ENCODE measurements at places on chromosomes 16 and 17. TPM values are rescaled to one million over a fixed set of nuclear protein-coding genes. Genes with fewer than 3 reads are reported as not detected.

NPIPB9 gene
- 4.8 TPM for total RNA-seq

MT4 gene
- not detected for total RNA-seq

SULT1A2 gene
- 1.9 TPM for total RNA-seq

RPGRIP1L gene
- total RNA-seq: 23.6 TPM

TSNAXIP1 gene
- 3.2 TPM for total RNA-seq

SYT17 gene
- total RNA-seq: 11.5 TPM

NOD2 gene
- total RNA-seq: 0.46 TPM

DNA sequence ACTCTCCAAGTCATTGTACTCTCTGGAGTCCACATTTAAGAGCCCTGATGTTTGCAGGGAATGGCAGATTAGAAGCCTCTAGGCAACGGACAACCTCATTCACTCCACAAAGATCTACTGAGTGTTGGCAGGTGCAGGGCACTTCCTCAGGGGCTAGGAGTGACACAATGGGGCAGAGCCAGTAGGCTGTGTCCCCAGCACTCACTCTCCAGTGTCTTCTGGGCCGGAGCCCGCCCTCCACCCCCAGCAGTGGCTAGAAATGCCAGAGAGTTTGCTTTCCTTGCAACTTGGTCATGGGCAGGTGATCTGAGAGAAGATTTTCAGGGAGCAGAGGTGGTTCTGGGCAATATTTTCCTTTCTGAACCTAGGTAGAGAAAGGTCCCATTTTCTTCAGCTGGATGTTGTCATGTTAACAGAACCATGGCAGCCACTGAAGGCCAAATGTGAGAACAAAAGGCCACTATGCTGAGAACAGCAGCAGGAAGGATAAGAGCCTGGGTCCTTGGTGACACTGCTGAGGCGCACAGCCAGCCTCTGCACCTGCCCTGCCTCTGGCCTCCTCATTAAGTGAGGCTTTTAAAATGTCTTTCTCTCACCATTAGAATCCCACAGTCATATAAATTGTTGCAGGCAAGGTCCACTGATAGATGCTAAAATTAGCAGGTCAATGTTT lies 96.2 kb downstream of the USP31 start:
- no peaks in the 10 kb centered on the region for H3K4me1 ChIP-seq
- no peaks in the 10 kb centered on the region for H3K27me3 ChIP-seq
- no peak overlapping the region for H3K4me3 ChIP-seq
- no peak for DNase-seq
- peak overlapping the region; percentile 62 for H3K27ac ChIP-seq

- no peaks in the 10 kb centered on the region for H3K4me1 ChIP-seq
- H3K27ac ChIP-seq: no peak overlapping the region
- H3K36me3 ChIP-seq: no peaks in the 10 kb centered on the region
- no peak overlapping the region for H3K4me3 ChIP-seq
Observed at GRCh38 chr17:986322-986929, 6.8 kb upstream of the NXN start.

GRCh38 chr17:1882836-1883235 lies 53.0 kb downstream of the RPA1 start:
- H3K4me3 ChIP-seq: no peak overlapping the region
- H3K27me3 ChIP-seq: no peaks in the 10 kb centered on the region

DNA sequence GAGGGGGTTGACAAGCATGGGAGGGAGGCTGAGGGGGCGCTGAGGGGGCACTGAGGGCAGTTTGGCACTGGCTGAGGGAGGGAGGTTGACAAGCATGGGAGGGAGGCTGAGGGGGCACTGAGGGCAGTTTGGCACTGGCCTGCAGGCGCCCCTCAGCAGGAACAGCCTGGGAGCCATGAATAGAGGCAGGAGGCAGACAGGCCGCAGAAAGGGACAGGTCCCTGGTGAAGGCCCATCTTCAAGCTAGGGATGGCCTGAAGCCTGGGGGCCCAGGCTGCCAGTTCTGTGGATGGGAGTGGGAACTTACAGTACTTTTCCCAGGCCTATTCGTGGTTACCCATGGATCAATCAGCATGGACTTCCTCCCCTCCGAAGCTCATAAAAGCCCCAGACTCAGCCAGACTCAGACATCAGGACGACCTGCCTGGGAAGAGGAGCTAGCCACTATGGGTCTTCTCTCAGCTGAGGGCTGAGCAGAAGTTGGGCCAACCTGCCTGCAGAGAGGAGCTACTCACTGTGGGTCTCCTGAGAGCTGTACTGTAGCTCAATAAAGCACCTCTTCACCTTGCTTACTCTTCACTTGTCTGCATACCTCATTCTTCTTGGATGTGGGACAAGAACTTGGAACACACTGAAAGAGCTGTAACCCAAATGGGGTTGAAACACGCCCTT lies 72.8 kb upstream of the BRD7 start:
- no peaks in the 10 kb centered on the region for H3K27me3 ChIP-seq
- no peak overlapping the region for H3K27ac ChIP-seq
- no peaks in the 10 kb centered on the region for H3K4me1 ChIP-seq

GRCh38 chr16:67169642-67170167 lies 633 bp upstream of the NOL3 start:
- peaks cover 83% of the 10 kb centered on the region for H3K27me3 ChIP-seq
- peak; percentile 96 for DNase-seq
- H3K4me1 ChIP-seq: no peaks in the 10 kb centered on the region
- no peaks in the 10 kb centered on the region for H3K36me3 ChIP-seq
- H3K27ac ChIP-seq: no peak overlapping the region

- DNase-seq: peak; percentile 36
- H3K4me1 ChIP-seq: no peaks in the 10 kb centered on the region
- H3K27me3 ChIP-seq: no peaks in the 10 kb centered on the region
- no peak overlapping the region for H3K4me3 ChIP-seq
Observed at GRCh38 chr17:59764292-59764741, 56.9 kb downstream of the VMP1 start.

DNA sequence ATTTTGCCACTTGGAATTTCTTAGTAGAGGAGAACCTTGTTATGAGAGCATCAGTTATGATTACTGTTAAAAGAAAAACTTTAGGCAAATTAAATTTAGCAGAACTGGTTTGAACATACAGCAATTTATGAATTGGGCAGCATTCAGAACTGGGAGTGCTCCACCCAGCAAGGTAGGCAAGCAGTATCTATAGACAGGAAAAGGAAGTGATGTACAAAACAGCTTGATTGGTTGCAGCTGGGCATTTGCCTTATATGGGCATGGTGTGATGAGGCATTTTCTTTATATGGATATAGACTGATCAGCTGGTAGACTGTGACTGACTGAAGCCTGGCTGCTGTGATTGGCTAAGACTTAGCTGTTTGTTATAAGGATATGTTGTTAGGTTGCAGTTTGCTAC lies 17.6 kb upstream of the CYLD start:
- H3K27me3 ChIP-seq: no peaks in the 10 kb centered on the region
- H3K4me3 ChIP-seq: no peak overlapping the region
- peaks cover 2% of the 10 kb centered on the region for H3K4me1 ChIP-seq
- peak; percentile 22 for DNase-seq
- no peaks in the 10 kb centered on the region for H3K36me3 ChIP-seq

DNA sequence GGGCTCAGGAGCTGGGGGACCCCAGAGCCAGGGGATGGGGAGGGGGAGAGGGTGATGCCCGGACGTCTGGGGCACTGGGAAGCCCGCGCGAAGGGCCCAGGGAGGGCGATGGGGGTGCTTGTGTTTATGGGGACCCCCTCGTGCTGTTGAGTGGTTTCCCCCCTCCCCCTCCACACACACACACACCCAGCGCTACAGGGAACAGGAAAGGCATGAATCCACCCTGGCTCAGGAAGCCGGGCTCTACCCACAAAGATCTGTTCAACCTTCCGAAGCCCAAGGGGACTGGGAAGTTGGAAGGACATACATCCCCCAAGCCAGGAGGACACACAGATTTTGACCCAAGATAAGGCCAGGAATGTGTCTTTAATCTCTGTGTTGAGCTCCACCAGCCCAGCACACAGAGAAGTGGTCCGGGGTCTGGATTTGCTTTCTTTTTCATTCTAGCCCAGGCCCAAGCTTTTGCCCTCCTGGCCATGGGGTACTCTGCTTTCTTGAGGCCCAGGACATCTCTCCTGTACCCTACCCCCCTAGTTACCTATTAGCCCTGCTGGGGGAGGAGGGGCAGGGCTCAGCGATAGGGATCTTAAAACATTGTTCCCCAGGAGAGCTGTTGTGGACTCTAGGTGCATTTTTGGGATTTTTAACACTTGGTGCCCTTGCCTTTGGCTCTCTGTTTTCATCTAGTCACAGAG lies 1.2 kb downstream of the UBALD2 start:
- peaks cover 18% of the 10 kb centered on the region for H3K36me3 ChIP-seq
- H3K4me1 ChIP-seq: peaks cover 22% of the 10 kb centered on the region
- no peaks in the 10 kb centered on the region for H3K27me3 ChIP-seq

DNA sequence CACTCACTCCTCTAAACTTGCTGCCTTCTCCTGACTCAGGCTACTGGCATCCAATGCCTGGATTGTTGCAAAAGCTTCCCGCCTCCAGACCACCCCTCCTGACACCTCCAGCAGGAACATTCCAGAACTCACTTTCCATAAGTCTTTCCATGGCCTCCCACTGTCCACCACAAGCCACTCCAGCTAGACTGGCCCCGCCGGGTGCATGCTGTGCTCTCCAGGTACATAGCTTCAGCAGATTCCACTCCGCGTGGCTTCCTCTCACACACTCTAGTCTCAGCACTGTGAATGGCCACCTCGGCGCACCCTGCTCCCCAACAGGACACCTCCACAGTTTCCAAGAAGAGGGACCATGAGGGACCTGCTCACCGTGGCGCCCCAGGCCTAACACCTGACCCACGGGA lies 25.9 kb upstream of the FAAP100 start:
- no peaks in the 10 kb centered on the region for H3K4me1 ChIP-seq
- H3K36me3 ChIP-seq: peaks cover 73% of the 10 kb centered on the region
- H3K4me3 ChIP-seq: no peak overlapping the region
- H3K27ac ChIP-seq: no peak overlapping the region
- no peak for DNase-seq
- no peaks in the 10 kb centered on the region for H3K27me3 ChIP-seq

DNA sequence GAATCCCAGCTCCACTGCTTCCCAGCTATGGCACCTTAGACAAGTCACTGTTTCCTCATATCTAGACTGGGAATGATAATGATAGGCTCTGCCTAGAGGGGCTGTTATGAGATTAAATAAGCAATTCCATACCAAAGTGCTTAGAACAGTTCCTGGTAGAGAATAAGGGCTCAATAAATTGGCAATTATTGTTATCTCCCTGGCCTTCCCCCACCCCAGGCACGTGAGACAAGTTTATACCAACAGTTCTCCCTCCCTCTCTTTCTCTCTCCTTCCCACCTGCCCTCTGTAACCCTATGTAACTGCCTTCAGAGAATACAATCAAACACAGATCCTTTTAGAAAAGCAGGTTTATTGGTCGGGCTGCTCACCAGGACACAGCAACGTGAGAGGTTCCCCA lies 13.9 kb upstream of the STAT3 start:
- H3K36me3 ChIP-seq: no peaks in the 10 kb centered on the region
- H3K27ac ChIP-seq: no peak overlapping the region
- no peak overlapping the region for H3K4me3 ChIP-seq
- DNase-seq: no peak
- H3K4me1 ChIP-seq: no peaks in the 10 kb centered on the region

Measured in endodermal cell (in vitro differentiated cells).